Stimulated activated CD4-positive, alpha-beta T cell treated with anti-CD3 and anti-CD28 coated beads, Interleukin-4, amount 100 ng/mL, for 1 hour (primary cell): ENCODE measurements at places on chromosomes 3 and 15.

- no peak for DNase-seq
Measured at GRCh38 chr15:65069779-65070546, 2.2 kb upstream of the RASL12 start.

DNA sequence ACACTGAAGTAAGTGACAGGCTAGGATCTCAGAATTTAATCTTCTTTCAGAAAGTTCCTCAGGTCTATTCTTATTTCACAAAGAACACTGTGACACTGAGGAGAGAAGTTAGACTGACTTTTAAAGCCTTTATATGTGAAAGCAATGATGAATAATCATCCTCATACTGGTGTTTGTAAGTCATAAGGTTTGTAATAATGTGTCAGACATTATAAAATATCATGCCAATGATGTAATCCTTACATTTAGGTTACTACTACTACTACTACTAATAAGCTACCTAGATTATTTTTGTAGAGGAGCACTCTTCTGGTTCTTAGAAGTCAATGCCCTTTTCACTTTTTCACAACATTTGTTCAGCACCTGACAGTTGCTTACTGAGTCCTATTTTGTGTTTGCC, 33.4 kb downstream of the FANCD2OS start:
- no peak for DNase-seq

DNA sequence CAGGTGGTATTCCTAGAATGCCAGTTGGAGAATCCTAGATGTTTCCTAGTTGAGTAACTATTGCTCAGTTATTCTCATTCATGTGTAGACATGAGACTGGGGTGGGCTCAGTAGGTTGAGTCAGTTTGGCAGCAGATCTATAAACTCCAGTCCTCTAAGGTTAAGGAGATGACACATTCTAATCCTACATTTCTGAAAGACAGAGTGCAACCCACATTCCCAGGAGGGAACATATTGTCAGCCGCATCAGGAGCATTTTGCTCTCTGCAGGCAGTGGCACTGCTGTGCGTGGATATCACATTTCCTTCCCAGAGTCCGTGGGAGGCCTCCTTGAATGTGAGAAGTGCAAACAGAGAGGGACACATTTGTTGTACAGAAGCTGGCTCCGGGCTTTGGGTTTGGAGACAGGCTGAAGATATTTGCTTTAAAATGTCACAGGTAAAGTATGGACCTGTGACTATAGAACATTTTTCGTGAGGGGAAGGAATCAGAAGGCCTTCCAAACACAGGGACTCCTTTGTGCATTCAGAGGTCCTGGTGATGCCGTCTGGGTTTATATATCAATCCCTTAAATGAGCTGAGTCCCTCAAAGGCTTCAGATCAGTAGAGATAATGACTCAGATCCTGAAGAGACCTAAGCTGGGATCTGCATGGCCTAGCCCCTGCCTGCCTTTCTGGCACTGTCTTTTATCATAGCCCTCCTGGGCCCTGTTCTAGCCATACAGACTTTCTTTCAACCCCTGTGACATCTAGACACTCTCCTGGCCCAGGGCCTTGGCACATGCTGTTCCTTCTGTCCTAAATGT, 156.5 kb downstream of the CADPS start:
- DNase-seq: no peak

- DNase-seq: no peak
Measured at GRCh38 chr15:44193651-44194322, 1.3 kb downstream of the FRMD5 start.

GRCh38 chr3:9861201-9861600, 17.4 kb upstream of the RPUSD3 start:
- no peak for DNase-seq

- no peak for DNase-seq
Measured at GRCh38 chr3:151410891-151411559, 26.5 kb upstream of the P2RY12 start.

DNA sequence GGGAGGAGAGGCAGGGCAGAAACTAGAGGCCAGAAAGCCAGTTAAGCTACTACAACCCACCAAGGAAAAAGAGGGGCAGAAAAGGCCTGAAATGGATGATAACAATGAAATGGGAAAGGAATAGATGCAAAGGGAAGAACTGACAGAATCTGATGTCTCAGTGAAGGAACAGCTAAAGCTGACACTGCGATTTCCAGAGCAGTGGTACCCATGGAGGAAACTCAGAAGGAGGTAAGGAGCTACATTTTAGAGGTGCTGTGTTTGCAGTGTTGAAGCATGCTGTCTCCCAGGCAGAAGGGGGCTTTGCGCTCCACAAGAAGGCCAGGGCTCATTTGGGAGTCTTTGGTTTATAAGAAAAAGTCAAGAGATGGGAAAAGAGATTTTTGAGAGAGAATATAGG, 38.0 kb downstream of the ZBTB38 start:
- DNase-seq: no peak

DNA sequence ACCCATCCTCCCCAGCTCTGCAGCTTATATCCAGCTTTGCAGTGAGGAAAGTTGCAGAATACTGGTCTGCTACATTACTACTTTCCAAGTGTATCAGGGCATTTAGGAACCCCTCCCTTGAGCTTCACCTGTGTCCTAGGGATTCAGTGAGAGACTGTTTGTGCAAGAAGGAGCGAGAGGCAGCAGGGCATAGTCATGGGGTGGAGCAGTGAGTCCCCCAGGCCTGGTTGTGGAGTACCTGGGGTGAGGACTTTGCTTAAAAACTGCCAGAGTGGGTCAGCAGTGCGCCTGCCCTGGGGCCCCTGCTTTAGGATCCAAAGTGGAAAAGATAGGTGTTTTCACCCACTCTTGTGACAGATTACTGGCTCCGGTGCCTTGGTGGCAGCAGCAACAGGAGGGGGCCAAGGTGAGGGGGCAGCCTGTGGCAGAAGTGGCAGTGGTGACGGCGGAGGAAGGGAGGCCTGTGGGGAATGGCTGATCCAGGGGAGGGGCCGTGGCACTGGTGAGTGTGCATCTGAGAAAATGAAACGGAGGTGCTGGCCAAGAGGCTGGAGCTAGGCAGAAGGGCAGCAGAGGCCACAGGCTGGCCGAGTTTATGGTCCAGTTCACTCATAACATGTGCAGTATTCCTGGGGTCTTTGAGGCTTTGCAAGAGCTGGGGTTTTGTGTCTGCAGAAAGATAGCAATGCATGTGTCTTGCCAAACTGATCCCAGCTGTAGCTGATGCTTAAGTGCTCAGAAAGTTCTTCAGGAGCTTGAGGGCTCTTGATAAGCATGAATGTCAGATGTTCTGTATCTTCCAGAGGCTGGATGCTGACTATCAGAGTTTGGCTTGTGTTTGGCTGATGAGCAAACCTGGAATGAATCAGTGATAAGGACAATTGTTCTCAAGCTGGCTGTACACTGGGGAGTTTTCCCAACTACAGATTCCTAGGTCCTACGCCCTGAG, 43.4 kb downstream of the GOLGA6A start:
- DNase-seq: no peak

- DNase-seq: no peak
Measured at GRCh38 chr3:99721633-99722007, 83.2 kb downstream of the COL8A1 start.

GRCh38 chr3:71599416-71599815, 15.9 kb upstream of the FOXP1 start:
- no peak for DNase-seq

- no peak for DNase-seq
Measured at GRCh38 chr3:112811917-112812660, 34.6 kb downstream of the CD200R1L start.

DNA sequence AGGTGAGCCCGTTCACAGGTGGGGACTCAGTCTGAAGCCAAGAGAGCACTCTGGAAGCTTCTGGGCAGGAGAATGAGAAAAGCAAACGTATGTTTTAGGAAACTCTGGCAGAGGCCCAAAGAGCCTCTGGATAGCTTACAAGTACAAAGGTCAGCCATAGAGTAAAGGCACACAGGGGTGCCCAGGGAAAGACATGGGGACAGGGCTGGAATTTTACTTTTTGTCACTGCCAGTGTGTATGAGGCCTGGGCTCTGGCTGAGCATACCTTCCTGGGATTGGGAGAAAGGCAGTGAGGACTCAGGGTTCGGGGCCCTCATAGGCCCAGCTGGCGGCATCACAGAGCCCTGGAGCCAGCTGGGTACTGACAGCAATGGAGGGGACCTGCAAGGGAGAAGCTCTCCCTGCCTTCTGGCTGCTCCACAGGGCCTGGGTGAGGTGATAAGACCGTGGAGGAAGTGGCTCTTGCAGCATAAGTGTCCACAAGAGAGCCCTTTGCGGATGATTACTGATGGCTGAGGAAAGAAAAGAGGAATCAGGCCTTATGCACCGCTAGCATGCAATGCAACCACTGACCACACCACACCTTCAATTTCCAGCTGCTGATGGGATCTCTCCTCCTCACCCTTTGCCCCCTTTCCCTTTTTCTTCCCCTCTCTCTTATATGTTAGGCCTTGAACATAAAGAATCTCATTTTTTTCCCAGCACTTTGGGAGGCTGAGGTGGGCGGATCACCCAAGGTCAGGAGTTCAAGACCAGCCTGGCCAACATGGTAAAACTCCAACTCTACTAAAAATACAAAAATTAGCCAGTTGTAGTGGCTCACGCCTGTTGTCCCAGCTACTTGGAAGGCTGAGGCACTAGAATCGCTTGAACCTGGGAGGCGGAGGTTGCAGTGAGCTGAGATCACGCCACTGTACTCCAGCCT, 25.1 kb upstream of the BCL2L10 start:
- no peak for DNase-seq

DNA sequence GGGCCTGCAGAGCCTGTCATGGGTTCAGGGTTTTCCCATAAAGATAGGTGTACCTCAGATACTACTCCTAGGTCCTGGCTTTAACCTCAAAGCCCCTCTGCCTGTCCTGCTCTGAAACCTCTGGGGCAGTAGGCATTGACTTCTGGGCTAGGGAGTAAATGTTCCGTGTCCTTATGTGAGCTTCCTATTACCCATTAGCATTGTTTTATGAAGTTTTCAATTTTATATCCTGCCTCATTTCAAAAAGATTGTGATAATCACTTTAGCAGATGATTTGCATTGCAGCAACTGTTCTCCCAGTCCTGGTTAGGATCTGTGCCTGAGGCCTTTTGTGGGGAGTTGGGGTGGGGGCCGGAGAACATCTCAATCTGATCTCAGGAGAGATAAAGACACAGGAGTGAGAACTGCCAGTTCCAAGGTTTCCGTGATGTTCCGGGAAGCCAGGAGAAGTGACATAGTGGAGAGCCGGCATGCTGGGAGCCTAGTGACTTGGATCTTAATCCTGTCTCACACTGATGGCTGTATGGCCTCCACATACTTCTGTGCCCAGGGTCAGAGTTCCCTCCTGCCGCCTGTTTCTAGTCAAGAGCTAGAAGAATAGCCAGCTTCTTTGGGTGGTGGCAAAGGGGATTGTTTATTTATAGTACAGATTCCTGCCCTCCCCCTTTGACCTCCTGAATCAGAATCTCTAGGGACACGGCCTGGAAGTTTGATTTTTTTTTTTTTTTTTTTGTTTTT, 10.6 kb downstream of the TPM1 start:
- no peak for DNase-seq

GRCh38 chr3:78992400-78992799, 775.4 kb downstream of the ROBO1 start:
- DNase-seq: no peak

- DNase-seq: no peak
Measured at GRCh38 chr3:170330366-170330765, 27.1 kb upstream of the SKIL start.

GRCh38 chr15:58726867-58727266, 22.6 kb downstream of the ADAM10 start:
- no peak for DNase-seq

DNA sequence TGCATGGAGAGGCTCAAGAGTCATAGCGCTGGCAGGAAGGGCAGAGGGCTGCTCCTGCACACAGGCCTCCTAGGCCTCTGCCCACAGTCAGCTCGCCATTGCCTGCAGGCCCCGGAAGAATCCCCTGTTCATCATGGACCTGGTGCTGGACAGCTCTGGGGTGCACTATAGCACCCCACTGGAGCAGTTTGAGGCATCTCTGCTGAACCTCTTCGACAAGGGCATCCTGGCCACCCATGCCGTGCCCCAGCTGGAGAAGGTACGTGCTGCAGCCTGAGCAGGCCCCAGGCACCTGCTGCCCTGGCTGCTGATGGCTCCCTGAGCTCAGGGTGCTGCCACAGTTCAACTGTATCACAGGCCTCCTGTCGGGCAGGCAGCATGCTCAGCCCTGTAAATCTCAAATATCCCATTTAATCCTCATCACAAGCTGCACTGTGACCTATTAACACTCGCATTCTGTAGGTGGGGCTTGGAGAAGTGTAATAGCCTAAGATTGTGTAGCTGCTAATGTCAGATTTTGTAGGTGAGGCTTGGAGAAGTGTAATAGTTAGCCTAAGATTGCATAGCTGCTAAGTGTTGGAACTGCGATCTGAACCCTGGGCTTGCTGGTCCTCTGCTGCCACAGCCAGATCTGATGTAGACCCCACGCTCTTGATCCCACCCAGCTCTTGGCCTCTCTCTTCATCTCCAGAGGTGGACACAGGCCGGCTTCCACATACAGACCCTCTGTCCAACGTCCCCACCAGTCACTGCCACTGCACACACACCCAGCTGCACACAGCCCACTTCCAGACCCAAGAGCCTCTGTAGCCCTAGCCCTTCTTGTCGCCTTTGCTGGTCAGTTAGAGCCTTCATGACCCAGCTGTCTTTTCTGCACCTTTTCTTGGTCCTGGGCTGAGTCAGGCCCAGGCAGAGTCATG, 31.9 kb downstream of the DNAH1 start:
- no peak for DNase-seq

- DNase-seq: no peak
Measured at GRCh38 chr3:111481551-111481950, 60.4 kb upstream of the CD96 start.

DNA sequence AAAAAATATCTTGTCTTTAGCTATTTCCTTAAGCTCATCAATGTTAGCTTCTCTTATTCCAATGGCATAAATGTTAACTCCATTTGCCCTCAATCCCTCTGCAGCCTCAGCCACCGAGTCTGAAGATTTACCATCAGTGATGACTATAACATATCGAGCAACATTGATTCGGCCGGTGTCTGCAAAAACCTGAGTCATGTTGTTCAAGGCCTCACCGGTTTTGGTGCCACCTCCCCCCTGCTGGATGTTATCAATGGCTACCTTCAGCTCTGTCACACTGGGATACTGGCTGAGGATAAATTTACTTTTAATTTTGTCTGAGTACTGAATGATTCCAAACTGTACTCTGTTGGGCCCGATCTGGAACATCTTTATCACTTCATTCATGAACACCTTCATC, 41.0 kb upstream of the CAPN7 start:
- DNase-seq: no peak

DNA sequence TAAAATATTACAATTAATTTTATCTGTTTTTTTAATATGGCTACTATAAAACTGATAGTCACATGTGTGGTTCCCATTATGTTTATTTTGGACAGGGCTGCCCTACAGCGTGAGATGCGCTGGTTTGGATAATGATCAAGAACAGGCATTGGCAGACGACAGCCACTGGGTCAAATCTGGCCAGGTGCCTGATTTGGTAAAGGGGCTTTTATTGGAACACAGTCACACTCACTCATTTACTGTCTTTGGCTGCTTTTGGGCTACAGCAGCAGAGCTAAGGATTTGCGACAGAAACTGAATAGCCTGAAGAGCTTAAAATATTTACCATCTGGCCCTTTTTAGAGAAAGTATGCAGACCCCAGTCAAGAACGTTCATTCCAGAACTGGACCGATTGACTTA, 724.2 kb upstream of the CFAP20DC start:
- DNase-seq: no peak

GRCh38 chr3:12165909-12166308, 7.2 kb upstream of the TIMP4 start:
- DNase-seq: no peak
